CD14-positive monocyte (primary cell): ENCODE measurements at places on chromosomes 6 and 20.

GRCh38 chr6:4413073-4413472 lies 277.7 kb upstream of the ECI2 start:
- no peak for DNase-seq

DNA sequence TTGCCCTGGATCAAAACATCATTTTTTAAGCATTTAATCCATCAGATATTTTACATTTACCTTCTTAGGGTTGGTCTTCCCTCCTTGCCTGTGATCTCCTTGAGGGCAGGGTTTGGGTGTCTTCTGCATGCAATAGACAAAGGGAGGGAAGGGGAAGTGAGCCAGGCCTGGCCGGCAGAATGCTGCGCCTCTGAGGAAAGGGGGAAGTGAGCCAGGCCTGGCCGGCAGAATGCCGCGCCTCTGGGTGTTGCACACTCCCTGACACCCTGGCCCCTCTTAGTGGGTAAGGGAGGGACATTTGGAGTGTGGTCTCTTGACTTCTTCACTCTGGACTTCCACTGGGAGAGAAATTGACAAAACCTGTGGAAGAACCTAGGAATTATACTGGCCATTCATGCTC lies 12.4 kb downstream of the PSMF1 start:
- DNase-seq: peak; percentile 66

DNA sequence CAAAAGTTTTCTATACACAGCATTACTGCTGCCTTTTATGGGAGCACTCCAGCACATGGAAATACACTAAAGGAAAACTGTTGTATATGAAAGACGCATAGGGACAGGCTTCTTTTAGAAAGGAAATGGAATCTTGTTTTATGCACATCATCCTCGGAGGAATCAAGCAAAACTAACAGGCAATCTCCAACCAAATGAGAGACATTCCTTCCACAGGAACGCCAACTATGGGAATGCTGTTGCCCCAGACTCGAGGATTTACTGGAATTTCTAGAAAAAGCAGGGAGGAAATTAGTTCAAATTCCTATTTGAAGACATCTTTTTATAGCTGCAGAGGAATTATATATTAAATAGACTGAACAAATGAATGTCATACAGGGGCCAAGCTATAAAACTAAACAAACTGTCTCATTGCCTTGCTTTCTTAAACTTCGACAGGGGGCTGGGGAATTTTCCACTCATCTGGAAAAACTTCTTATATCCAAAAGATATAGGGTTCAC lies 52.2 kb downstream of the LYRM4 start:
- DNase-seq: no peak

DNA sequence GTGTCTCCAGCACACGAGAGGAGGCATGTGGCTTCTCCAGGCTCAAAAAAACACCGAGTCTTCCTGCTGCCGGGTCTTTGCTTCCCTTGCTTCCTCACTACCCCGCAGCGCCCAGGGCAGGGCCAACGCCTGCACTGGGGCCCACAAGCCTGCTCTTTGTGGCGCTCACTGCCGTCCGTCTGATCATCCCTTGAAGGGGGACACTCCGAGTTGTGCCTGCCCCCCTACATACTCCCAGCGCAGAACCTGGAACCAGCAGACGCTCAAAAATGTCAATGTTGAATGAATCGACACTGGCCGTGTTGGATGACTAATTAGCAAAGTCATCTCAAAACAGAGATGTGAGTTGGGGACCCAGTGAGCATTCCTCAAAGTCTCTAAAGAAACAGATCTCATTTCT lies 8.1 kb upstream of the ARFGAP1 start:
- DNase-seq: no peak

DNA sequence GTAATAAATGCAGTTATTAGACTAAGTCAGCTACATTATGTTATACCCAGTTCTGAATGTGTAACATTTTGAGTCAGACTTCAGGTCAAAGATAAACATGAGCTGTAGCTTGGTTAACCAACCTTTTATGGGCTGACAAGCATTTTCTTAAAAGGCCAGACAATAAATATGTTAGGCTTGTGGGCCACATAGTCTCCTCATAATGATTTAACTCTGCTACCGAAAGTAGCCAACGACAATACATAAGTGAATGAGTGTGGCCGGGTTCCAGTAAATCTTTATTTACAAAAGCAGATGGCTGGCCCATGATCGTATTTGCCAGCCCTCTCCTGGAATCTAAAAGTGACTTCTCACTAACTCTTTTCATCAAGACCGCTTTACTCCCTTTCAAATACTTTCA lies 49.9 kb downstream of the ATG5 start:
- no peak for DNase-seq
